ENCODE measurements at places on chromosomes 13 and 19.

- DNase-seq = no peak
These were observed 242.2 kb upstream of the EDNRB start for GRCh38 chr13:78160793-78161192.

GRCh38 chr19:14530005-14530348 is 583 bp downstream of the TECR start:
- no peak for DNase-seq

DNA sequence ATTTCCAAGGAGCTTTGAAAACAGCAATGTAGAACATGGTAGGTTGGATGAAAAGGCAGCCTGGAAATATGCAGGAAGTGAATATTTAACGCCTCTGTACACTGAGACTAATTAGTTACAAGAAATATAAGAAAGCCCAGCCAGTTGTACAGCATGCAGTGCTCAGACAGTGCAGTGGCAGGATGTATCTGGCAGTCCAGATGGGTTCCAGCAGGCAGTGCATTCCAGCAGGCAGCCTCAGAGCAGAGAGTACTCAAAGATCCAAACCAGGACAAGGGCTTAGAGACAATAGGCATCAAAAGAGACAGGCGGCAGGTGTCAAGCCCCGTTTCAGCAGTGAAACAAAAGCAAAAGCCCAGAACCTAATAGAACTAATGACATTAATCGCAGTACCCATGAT is 2776.3 kb downstream of the PCDH9 start:
- no peak for DNase-seq

DNA sequence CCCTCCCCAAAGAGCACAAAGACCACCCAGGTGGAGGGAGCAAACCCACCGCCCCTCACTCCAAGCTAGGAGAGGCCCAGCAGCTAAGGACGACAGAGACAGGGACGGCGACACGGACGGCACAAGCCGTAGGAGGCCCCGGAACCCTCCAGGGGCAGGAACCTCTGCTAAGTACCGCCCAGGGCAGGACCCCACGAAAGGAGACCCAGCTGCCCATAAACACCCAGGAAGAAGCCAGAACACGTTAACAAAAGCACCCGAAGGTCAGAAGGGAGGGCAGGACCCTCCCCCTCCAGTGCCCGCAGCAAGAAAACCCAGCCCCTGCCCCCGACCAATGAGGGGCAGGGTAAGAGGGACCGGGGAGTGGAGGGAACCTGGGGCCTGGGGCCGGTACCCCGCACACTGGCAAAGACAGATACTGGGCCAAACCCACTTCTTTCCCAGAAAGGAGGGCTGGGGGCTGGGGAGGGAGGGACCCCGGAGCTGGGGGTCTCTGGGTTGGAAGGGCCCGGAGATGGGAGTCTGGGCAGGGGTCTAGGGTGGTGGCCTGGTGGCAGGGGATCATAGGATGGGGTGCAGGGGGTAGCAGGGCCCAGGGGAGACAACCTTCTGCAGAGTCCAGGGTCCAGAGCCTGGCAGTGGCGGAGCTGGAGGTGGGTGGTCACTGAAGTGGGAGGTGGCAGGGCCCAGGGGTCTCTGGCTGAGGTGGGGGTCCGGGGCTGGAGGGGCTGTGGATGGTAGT is 2.4 kb downstream of the BTBD2 start:
- no peak for DNase-seq

GRCh38 chr19:1081301-1082164 is 13.6 kb downstream of the POLR2E start:
- DNase-seq = no peak

DNA sequence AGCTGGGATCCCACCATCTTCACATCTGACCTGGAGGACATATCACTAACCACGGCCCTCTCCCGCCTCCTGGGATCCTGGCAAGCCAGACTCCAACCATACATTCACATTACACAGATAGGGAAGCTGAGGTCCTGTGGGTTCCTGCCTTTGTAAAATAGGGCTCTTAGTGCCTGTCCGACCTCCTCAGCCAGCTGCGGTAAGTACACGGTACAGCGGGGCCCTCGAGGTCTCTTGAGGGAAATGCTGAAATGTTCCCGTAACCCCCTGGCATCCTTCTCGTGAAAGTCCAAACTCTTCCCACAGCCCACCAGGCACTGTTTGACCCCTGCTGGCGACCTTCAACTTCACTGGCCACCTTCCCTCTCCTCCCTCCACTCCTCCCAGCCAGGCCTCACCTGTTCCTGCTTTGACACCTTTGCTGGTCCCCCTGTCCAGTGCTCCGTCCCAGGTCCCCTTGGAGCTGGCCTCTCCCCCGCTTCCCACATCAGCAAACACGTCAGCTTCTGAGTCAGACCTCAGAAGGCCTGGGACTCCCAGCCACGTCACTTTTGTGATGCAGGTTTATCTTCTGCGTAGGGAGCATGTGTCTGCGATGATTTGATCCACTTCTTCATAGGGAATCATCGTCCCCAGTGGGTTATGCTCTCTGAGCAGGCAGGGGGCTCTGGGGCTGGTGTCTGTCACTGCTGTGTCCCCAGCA is 8.8 kb upstream of the GNG7 start:
- no peak for DNase-seq

- no peak for DNase-seq
These were observed 28.0 kb downstream of the SERP2 start for GRCh38 chr13:44401577-44401976.

DNA sequence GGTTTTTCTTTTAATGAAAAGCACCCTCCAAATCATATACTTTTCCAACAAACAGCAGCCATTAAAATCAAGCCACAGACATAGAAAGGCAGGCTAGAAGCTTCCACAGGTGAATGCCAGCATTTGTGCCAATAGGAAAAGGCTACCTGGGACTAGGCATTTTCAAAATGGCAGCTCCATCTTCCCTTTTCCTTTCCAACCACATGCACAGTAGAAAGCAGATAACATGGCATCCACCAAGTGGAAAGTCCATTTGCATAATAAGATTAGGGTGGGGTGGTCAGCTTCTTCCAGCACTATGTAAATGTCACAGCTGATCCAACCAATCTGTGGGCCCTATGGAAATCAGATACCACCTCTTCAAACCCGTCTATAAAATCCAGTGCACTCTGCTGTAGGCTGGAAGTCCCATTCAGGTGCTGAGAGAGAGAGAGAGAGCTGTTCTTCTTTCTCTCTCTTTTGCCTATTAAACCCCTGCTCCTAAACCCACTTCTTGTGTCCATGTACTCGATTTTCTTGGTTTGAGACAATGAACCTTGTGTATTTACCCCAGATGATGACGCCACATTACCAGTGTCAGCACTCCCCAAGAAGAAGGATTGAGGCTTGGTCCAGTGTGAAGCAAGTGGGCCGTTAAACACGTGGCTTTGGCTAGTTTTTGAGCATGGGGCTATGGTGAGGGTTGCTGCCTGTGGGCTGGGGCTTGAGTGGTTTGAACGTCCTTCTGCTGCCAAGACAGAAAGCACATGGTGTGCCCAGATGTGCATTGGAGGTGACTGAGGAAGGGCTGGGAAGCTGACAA is 24.2 kb upstream of the IGFL1 start:
- no peak for DNase-seq

DNA sequence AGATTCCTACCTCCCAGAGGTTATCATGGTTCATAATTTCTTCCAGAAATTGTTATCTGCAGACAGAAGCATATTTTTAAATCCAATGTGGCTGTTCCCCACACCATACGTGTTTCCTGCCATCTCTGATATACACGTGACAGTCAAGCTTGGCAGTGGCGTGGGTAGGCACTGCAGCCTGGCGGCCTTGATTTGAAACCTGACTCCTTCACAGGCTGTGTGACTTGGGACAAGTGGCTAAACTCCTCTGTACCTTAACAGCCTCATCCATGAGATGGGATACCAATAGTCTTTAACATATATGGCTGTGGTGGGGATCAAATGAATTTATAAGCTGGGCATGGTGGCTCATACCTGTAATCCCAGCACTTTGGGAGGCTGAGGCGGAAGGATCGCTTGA is 33.2 kb downstream of the DPF1 start:
- no peak for DNase-seq

GRCh38 chr19:49949742-49950589 is 11.0 kb downstream of the SIGLEC11 start:
- DNase-seq = no peak

GRCh38 chr13:20272588-20273171 is 40.6 kb upstream of the GJB6 start:
- peak; percentile 22 for DNase-seq

- DNase-seq = peak; percentile 79
These were observed 9.6 kb downstream of the GIPR start for GRCh38 chr19:45677351-45678230.

DNA sequence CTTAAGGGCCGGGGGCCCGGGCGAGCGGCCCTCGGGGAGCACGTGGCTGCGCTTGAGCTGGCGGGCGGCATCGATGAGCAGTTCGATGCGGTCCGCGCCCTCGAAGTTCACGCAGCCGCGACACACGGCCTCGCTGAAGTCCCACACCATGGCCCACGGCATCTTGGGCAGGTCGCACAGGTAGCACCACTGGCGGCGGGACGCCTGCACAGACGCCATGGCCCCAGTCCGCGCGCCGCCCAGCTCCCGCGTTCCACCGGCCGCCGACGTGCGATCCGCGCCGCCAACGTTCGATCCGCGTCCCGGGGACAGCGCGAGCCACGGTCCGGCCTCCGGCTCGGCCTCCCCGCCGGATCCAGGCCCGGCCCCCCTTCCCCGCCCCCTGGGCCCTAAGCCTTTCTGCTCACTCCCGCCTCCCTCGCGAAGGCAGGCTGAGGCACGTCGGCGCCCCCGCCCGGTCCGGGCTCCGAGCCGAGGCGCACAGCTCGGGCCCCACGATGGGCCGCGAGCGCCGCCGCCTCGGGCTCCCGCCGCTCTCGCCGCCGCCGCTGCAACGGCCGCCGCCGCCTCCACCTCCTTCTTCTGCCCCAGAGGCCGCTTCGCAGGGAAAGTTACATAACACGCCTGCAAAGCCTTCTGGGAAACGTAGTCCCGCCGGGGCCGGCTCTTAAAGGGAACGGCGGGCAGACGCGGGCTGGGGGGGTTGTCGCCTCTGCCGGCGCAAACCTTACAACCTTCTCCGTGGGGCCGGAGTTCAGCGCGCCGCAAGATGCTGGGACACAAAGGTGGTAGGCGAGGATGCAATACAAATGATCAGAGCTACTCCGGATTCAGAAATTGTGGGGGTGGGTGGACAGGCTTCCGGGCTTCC is at the start of gene IRF2BP1:
Gene IRF2BP1 (minus strand): TSS at position 586 of the 871 bp plus-strand sequence. CDS start 367 bp downstream, at position 219.
- peak; percentile 93 for DNase-seq

- DNase-seq = no peak
These were observed 24.9 kb downstream of the RCN3 start for GRCh38 chr19:49552749-49553148.

GRCh38 chr13:44169018-44169911 is 204.4 kb upstream of the SERP2 start:
- no peak for DNase-seq

DNA sequence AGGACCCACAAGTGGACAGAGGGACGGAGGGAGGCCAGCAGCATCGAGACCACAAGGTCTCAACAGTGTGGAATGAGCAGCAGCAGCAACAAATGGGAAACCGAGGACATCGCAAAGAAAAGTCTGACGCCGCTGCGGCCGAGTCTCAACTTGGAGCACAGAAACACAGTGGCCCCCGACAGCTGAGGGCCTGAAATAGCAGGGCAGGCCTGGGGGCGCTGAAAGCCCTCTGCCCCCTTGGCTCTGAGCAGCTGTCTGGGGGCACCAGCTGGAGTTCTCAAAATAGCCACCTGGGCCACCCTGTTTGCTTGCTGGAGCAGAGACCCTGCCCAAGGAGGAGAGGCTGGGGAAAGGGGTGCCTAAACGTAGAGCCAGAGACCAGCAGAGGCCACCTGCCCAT is 5.9 kb upstream of the ISYNA1 start:
- DNase-seq = no peak

GRCh38 chr13:113041896-113042295 is 63.7 kb upstream of the F7 start:
- DNase-seq = no peak

- peak; percentile 80 for DNase-seq
These were observed 81.2 kb downstream of the COL4A2 start for GRCh38 chr13:110388108-110388943.

DNA sequence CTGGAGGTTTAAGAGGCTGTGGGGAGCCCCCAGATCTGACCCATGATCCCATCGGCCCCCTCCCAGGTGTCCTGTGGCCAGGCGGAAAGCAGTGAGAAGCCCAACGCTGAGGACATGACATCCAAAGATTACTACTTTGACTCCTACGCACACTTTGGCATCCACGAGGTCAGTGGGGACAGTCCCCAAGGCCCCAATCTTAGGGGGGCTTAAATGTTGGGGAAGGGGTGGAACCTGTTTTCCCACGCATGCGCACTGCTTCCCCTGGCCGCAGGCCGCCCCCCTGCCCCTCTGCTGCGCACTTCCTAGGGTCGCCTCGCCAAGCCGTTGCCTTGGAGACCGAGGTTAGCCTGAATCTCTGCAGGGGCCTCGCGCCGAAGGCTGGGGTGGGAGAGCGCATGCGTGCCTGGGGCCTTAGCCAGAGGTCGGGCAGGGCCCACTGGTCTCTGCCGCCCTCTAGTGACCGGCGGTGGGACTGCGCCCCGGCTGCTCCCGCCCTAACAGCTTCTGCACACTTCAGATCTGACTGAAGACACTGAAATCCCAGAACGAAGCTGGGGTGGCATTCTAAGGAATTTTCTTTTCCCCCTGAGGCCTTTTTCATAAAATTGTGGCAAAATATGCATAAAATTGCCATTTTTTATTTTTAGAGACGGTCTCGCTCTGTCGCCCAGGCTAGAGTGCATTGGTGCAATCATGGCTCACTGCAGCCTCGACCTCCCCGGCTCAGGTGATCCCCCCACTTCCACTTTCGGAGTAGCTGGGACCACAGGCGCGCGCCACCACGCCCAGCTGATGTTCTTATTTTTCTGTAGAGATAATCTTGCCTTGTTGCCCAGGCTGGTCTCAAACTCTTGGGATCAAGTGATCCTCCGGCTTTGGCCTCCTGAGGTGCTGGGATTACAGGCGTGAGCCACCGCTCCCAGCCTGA is 3.6 kb downstream of the PRMT1 start:
- peak; percentile 93 for DNase-seq

Measured in renal pelvis (tissue), 12 donors.